Lower leg skin (tissue), 4 donors: ENCODE measurements at places on chromosomes 2 and 18. TPM values are rescaled to one million over a fixed set of nuclear protein-coding genes. Genes with fewer than 3 reads are reported as not detected.

- DNase-seq, result no peak
These were observed 48.7 kb downstream of the EHD3 start for GRCh38 chr2:31282634-31283033.

GRCh38 chr2:218615868-218616315 is 8.2 kb downstream of the PLCD4 start:
- DNase-seq, result no peak

DNAJC5G gene
- not detected for total RNA-seq

DOCK10 gene
- 6.2 TPM for total RNA-seq

SGO2 gene
- total RNA-seq, result 3.5 TPM

IL36B gene
- total RNA-seq, result 2.3 TPM
